ENCODE measurements at places on chromosomes 2 and 18.

- DNase-seq: no peak
Measured at GRCh38 chr2:239245872-239246721, 154.7 kb downstream of the HDAC4 start.

- DNase-seq: no peak
Measured at GRCh38 chr18:23143016-23143814, 7.9 kb downstream of the CABLES1 start.

DNA sequence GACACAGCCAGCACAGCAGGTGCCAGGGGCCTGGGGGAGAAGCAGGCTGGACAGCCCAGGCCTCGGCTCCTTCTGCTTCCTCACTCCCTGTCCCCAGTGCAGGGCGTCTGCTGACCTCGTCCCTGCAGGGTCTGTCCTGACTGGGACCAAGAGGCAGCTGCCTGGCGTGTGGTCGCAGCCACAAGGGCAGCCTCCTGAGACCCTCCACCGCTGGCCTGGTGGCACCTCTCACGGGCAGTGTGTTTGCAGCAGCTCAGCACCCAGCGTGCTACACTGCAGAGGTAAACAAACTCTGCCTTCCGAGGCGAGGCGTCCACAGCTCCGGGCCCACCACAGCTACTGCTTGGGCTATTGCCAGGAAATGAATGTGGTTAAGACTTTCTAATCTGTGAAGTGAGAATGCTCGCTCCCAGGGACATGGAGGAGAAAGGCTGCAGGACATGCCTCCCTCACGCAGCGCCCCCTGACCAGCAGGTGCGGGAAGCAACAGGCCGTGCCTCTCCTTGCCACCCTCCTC is 46.1 kb upstream of the HPCAL1 start:
- no peak for DNase-seq

- no peak for DNase-seq
Measured at GRCh38 chr18:63168287-63168686, 151.3 kb downstream of the BCL2 start.

GRCh38 chr2:158745067-158745865 is 49.9 kb upstream of the DAPL1 start:
- DNase-seq: peak; percentile 95

GRCh38 chr2:7007846-7008741 is 90.9 kb downstream of the RNF144A start:
- DNase-seq: peak; percentile 68

Data from brain (organoid and tissue), 16 donors.